ENCODE measurements at places on chromosomes 5 and 9.

GRCh38 chr9:96554326-96554725, 65.3 kb downstream of the CDC14B start:
- no peak for DNase-seq

GRCh38 chr5:145835848-145836239, 702 bp upstream of the PRELID2 start:
- no peak for DNase-seq

GRCh38 chr5:43583724-43584123, 19.3 kb upstream of the NNT start:
- no peak for DNase-seq

GRCh38 chr5:77832166-77832770, 56.1 kb upstream of the TBCA start:
- DNase-seq: no peak

- DNase-seq: no peak
Measured at GRCh38 chr5:121296356-121296755, 555.3 kb upstream of the FTMT start.

DNA sequence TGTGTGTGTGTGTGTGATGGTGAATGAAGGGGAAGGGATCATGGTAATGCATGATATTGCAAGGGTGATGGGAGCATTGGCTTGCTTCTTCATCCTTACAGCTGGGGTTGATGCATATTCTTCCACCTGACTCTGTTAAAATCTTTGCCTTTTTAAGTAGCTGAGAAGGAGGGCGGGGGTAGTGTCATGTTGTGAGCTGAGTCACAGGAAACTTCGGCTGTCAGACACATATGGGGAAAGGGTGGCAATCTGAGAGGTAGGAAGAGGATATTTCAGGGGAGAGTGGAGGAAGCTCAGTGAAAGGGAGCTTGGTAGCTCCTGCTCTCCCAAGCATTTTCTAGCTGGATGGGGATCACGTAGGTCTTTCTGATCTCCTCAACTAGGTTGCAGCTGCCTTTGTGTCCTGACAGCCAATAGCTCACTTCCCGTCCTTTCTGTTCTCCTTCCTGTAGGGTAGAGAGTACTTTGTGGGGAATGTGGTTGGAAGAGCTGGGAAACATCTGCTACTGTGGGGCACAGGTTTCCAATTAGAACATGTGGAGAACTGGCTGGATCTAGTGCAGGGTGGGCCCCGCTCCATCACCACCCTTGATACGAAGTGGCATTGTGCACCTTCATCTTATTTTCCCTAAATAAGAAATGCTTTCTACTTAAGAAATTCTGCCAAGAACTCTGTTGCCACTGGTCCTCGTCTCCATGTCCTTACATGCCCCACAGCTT, 18.1 kb upstream of the CLK4 start:
- DNase-seq: no peak

GRCh38 chr5:83147593-83147992, 70.2 kb downstream of the XRCC4 start:
- no peak for DNase-seq

- DNase-seq: no peak
Measured at GRCh38 chr5:180241600-180241999, 32.6 kb upstream of the RASGEF1C start.

Measured in NCI-H1694 (cell line).